ENCODE measurements at places on chromosomes 1 and 21.

DNA sequence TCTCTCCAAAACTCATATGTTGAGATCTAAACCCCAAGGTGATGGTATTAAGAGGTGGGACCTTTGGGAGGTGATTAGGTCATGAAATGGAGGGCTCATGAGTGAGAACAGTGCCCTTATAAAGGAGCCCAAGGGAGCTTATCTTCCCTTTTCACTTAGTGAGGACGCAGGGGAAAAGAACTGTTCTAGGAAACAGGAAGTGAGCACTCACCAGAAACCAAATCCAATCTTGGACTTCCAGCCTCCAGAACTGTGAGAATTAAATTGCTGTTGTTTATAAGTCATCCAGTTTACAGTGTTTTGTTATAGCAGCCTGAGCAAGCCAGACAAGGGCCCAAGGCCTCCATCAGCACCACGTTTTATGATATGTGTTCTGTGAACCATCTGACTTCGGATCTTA, 60.3 kb upstream of the LRRC8D start:
- no peak for DNase-seq

GRCh38 chr1:64140596-64140995, 62.8 kb upstream of the UBE2U start:
- no peak for DNase-seq

DNA sequence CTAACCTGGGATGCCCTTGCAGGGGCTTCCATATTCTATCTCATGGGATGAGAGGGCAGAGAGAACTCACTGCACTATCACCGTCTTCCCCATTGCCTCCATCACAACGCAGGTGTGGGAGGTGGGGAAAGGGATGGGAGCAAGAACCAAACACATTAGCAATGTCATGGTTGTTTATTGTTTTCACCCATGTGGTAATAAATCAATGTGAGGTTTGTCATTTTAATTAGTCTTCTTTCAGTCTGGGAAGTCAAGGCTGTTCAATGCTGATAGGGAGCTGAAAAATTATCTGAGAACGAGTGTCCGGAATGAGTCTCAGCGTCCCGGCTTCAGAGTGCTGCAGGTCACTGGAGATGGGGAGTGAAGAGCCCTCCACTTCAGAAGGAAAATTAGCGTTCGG, 268.5 kb downstream of the DUSP10 start:
- DNase-seq: no peak

DNA sequence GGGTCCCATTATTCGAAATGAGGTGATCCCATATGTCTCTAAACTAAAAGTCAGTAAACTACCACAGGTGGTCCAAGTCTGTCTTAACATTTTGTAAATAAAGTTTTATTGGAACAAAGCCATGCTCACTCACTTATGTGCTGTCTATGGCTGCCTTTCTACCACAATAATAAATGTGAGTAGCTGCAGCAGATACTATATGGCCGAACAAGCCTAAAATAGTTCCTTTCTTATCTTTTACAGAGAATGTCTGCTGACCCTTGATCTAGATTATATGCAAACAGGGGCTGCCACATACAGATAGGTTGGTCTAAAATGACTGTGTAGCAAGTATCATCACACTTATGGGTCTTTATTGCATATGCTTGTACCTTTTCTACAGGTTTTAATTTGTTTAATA, 140.0 kb downstream of the VAV3 start:
- no peak for DNase-seq

DNA sequence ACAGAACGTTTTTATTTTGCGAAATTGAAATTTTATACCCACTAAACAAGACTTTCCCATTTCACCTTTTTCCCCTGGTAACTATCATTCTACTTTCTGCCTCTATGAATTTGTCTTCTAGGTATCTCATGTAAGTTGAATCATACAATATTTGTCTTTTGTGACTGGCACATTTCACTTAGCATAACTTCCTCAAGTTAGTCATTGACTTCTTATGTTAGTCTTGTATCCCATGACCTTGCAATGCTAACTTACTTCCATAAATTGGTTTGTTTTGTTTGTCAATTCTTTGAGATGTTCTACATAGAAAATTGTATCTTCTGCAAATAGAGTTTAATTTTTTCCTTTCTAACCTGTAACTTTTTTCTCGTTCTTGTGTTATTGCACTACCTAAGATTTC, 26.9 kb downstream of the SH3BP5L start:
- no peak for DNase-seq

- DNase-seq: no peak
Observed at GRCh38 chr21:37509802-37510393, 143.3 kb downstream of the DYRK1A start.

DNA sequence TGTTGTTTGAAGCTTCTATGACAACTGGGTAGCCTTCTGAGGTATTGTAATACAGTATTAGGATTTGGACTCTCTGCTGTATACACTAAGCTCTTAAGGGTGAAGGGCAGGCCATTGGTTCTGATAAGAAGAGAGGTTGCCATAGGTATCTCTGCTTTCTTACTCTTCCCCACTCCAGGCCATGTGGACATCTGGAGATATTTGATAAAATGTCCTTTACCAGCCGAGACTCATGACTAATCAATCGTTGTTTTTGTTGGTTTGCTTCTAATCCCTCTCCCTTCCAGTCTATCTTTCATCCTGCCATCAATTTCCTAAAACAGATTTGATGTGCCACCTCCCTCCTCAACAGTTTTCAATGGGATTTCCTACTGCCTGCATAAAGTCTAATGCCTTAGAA, 64.6 kb upstream of the WDR26 start:
- no peak for DNase-seq

DNA sequence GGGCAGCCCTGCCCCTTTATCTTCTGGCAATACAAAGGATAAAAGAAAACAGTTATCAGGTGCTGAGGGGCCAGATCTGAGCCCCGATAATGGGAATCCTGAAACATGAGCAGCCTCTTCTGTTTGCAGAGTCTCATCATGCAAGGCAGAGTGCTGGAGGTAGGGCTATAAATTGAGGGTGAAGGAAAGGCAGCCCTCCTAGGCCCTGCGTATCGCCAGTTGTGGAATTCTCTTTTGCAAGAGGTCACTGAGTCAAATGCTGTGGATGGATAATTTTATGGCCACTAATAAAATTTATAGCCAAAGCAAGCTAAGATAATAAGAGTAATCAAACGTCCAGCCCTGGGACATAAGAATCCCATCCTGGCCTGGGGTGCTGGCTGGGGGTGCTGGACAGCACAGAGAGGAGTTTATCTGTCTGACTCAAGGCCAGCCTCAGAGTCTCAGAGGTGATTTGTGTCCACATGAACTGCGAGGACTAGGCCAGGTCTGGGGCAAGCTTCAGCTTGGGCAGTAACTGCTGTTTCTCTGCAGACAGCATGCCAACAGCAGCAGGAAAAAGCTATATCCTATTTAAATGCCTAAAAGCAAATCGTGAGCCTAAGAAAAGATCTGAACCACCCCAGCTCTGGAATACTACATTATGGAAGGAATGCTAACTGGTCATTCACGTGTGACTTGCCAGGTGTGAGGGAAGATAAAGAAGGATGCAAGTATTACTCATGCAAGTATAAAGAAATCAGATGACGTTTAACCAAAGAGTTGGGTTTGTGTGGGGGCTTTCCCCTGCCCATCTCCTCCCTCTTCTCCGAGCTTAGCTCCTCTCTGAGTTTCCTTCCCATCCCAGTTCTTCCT, 254.8 kb downstream of the KIF26B start:
- no peak for DNase-seq

DNA sequence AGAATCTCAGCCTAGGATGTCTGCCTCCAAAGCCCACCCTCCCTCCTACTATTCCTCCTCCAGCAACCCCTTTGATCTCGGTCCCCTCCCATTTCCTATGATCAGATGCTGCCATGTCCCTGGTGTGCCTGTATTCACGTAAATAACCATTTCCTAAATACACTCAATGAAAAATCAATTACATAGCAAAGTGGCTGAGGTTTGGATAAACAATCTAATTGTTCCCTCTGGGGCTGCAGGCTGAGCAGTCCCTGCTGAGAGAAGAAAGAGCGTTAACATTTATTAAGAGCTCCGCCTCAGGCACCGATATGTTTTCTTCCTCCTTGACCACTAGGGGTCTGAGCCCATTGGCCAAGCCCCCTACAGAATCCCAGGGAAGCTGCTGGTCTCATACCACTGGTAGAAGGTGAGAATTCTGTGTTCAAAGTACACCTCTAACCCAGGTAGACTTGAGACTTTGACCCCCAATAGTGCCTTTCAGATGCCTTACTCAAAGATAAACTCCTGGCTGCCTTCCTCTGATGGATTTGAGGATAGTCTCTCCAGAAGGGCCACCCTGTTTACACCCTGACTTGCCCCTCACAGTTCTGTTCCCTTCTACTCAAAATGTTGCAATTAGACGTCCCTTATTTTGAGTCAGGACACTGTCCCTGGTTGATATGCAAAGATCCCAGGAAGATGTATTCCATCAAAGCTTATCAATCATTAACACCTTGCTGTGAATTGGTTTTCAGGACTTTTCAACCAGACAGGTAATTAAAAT, 33.9 kb upstream of the CAMK1G start:
- peak; percentile 50 for DNase-seq

DNA sequence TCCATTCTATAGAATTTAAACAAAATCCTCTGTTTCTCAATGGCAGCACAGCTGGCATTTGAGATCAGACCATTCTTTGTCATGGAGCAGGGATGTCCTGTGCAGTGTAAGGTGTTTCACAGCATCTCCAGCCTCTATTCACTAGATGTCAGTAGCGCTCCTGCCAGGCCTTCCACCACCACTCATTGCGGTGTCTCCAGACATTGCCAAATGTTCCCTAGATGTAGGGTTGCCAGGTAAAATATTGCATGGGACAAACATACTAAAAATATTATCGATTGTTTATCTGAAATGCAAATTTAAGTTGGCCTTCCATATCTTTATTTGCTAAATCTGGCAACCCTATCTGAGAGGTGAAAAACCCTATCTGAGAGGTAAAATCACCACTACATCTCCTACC, 11.7 kb downstream of the ITLN2 start:
- DNase-seq: no peak

All from WTC11 (cell line).